ENCODE measurements at places on chromosomes 11 and 22. TPM values are rescaled to one million over a fixed set of nuclear protein-coding genes. Genes with fewer than 3 reads are reported as not detected.

GRCh38 chr11:17547932-17548331 is 873 bp downstream of the OTOG start:
- H3K4me3 ChIP-seq: no peak overlapping the region
- H3K27ac ChIP-seq: no peak overlapping the region
- no peaks in the 10 kb centered on the region for H3K27me3 ChIP-seq
- no peak for DNase-seq
- H3K4me1 ChIP-seq: peaks cover 6% of the 10 kb centered on the region

Gene PAAF1
- total RNA-seq: 12.2 TPM

Gene SLCO2B1
- 33.7 TPM for total RNA-seq

DNA sequence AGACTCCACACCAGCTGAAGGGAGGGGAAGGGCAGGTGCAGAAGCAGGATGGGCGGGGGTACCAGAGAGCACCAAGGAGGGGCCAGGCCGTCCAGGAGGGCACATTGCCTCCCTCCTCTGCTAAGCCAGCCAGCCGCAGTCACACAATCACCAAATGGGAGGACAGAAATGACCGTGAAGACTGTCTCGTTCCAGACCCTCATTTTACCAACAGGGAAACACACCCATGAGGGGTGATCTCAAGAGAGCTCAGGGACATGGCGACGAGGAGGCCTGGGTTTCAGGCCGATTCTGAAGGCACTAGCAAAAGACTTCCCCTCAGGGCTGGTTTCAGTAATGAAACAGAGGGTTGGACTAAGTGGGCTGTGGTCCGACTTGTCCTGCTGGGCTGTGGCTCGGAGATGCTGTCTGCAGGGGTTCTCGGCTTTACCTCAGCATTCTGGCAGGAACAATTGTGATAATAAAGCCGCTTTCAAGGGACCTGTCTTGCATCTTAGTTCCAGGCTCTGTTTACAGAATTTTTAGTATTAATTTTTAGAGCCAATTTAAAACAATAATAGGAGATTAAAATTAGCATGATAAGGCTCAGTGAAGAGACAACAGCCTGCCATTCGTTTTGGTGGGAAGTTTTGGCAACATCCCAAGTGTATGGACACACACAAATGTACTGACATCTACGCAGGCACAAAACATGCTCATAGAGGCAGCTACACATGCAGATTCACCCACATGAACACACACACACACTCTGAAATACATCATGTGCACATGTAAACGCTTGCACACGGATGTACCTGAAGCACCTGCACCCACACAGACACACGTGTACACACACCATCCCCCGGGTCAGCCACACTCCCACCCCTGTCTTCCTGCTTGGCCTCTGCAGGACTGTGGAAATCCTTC is 2.0 kb upstream of the B3GAT1 start:
- DNase-seq: no peak
- no peaks in the 10 kb centered on the region for H3K27me3 ChIP-seq
- H3K4me3 ChIP-seq: no peak overlapping the region
- no peaks in the 10 kb centered on the region for H3K36me3 ChIP-seq
- no peak overlapping the region for H3K27ac ChIP-seq
- peaks cover 13% of the 10 kb centered on the region for H3K4me1 ChIP-seq

Gene C11orf97
- not detected for total RNA-seq

- no peaks in the 10 kb centered on the region for H3K36me3 ChIP-seq
- no peak overlapping the region for H3K27ac ChIP-seq
- no peak overlapping the region for H3K4me3 ChIP-seq
- no peaks in the 10 kb centered on the region for H3K27me3 ChIP-seq
- no peaks in the 10 kb centered on the region for H3K4me1 ChIP-seq
- no peak for DNase-seq
Measured at GRCh38 chr11:126718276-126718675, 282.3 kb downstream of the KIRREL3 start.

- no peaks in the 10 kb centered on the region for H3K36me3 ChIP-seq
- peaks cover 33% of the 10 kb centered on the region for H3K4me1 ChIP-seq
- H3K4me3 ChIP-seq: no peak overlapping the region
- peak; percentile 13 for DNase-seq
- no peak overlapping the region for H3K27ac ChIP-seq
- no peaks in the 10 kb centered on the region for H3K27me3 ChIP-seq
Measured at GRCh38 chr11:7575841-7576725, 62.3 kb downstream of the PPFIBP2 start.

Gene NOX4
- total RNA-seq: not detected

- no peak overlapping the region for H3K27ac ChIP-seq
- no peak for DNase-seq
- no peaks in the 10 kb centered on the region for H3K27me3 ChIP-seq
- H3K4me3 ChIP-seq: no peak overlapping the region
Measured at GRCh38 chr11:22869325-22869724, 9.1 kb upstream of the CCDC179 start.

DNA sequence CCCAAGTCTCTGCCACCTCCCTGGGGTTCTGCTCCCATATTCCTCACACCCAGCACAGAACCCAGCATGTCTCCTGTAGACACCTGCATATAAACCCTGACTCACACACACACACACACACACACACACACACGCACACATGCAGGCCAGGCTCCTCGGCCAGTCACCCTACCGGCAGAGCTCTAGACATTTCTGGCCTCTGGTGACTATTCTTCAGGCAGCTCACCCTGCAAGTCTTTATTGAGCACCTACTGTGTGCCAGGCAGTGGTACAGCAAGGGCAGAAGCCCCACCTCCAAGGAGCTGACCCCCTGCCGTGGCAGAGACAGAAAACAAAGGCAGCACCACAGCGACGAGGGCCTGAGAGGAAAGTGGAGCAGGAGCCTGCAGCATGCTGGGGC is 50.3 kb downstream of the CDKN1C start:
- no peak overlapping the region for H3K4me3 ChIP-seq
- DNase-seq: no peak
- no peak overlapping the region for H3K27ac ChIP-seq
- no peaks in the 10 kb centered on the region for H3K36me3 ChIP-seq
- H3K4me1 ChIP-seq: peaks cover 7% of the 10 kb centered on the region
- H3K27me3 ChIP-seq: no peaks in the 10 kb centered on the region

Gene SLC6A5
- total RNA-seq: not detected

DNA sequence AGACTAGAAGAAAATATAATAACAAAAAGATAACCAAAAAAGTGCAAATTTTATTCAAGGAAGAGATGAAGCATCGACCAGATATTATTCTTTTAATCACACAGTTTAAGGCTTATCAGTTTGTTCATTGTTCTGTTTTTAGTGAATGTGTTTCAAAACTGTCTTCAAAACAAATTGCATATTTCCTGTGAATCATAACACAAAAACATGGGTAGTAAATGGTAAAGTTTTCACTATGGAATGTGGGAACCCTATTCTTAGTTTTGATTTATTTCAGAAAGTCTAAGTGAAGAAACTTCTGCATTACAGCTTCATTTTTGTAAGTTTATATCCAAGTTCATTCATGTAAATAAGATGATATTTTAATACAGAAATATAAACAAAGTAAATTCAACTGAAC is 207.6 kb upstream of the LUZP2 start:
- H3K4me1 ChIP-seq: no peaks in the 10 kb centered on the region
- H3K4me3 ChIP-seq: no peak overlapping the region
- no peak overlapping the region for H3K27ac ChIP-seq
- H3K27me3 ChIP-seq: no peaks in the 10 kb centered on the region
- H3K36me3 ChIP-seq: no peaks in the 10 kb centered on the region
- no peak for DNase-seq

DNA sequence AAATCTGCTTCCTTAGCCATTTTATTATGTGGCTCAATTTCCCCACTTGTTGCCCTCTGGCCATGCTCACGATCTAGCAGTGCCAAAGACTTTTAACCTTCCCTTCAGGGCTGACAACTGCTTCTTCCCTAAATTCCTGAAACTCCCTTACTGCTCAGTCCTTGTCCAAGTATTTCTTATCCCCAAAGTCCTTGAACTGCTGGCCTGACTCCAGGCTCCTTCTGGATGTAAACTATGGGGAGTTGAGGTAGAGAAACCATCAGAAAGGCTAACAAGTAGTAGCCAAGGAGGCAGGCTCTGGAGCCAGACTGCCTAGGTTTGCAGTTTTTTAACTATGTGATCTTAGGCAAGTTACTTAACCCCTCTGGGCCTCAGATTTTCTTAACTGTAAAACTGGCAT is 258.7 kb upstream of the CCDC90B start:
- H3K27ac ChIP-seq: no peak overlapping the region
- H3K4me3 ChIP-seq: no peak overlapping the region
- H3K4me1 ChIP-seq: no peaks in the 10 kb centered on the region
- H3K36me3 ChIP-seq: no peaks in the 10 kb centered on the region
- no peaks in the 10 kb centered on the region for H3K27me3 ChIP-seq

DNA sequence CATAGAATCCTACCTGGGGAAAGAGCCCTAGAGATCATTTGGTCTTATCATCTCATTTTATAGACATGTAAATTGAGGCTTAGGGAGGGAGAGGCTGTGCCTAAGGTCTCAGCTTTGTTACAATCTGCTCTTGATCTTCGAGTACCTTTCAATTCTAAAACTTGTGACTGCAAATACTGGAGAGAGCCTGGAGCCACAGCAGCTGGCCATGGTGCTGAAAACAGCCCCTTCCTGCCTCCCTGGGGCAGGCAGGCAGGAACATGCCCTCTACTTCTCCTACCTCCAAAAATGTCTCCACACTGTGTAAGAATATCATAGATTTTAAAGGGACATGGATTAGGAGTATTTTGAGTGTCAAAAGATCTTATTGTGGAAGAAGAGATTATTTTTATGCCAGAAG is 52.2 kb downstream of the C22orf42 start:
- no peaks in the 10 kb centered on the region for H3K4me1 ChIP-seq
- H3K27ac ChIP-seq: no peak overlapping the region
- no peak for DNase-seq
- H3K36me3 ChIP-seq: no peaks in the 10 kb centered on the region

DNA sequence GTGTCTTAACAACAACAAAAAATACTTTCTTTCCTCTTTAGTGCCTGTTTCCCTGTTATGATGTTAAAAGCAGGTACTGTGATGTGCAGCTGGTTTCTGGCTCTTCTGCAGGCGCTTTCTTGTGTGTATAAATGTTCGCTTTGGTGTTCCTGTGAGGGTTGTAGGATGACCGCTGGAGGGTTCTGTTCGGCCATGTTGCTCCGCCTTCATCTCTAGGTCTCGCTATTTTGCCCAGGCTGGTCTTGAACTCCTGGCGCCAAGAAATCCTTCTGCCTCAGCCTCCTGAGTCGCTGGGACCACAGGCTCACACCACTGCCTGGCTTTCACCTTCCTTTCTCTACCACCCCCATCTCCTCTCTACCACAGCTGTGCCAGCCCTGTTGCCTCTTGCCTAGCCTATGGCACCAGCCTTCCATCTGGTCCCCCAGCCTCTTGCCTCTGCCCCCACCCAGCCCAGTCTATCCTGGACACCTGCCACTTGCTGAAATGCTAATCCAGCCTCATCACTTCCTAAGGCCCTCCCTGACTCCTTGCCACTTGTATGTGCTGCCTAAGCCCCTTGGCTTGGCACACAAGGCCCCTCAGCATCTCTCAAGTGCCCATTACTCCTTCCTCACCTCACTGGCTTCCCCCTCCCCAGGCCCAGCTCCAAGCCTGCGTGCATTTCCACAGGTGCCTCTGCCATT is 5.5 kb downstream of the LRRC74B start:
- H3K27me3 ChIP-seq: no peaks in the 10 kb centered on the region
- no peaks in the 10 kb centered on the region for H3K4me1 ChIP-seq
- no peaks in the 10 kb centered on the region for H3K36me3 ChIP-seq
- no peak overlapping the region for H3K4me3 ChIP-seq
- no peak overlapping the region for H3K27ac ChIP-seq

- no peak overlapping the region for H3K4me3 ChIP-seq
- peaks cover 15% of the 10 kb centered on the region for H3K4me1 ChIP-seq
- DNase-seq: peak; percentile 12
- H3K27ac ChIP-seq: no peak overlapping the region
Measured at GRCh38 chr11:66848671-66849500, 5.6 kb downstream of the RCE1 start.

Gene OR51B4
- total RNA-seq: 0.52 TPM

- H3K4me1 ChIP-seq: peaks cover 22% of the 10 kb centered on the region
- no peaks in the 10 kb centered on the region for H3K27me3 ChIP-seq
- peak; percentile 40 for DNase-seq
- no peak overlapping the region for H3K27ac ChIP-seq
- no peaks in the 10 kb centered on the region for H3K36me3 ChIP-seq
- H3K4me3 ChIP-seq: no peak overlapping the region
Measured at GRCh38 chr11:15965562-15966250, 390.6 kb downstream of the SOX6 start.

DNA sequence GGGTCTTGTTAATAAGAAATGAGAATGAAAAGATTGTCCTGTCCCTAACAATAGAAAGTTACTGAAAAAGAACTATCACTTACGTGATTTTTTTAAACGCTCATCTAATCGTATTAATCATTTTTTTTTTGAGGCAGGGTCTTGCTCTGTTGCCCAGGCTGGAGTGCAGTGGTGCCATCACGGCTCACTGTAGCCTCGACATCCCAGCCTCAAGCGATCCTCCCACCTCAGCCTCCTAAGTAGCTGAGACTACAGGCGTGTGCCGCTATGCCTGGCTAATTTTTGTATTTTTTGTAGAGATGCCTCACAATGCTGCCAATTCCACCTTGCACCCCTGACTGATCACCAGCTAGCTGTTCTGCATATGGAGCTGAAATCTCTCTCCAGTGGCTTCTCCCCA is 15.7 kb downstream of the PDGFB start:
- H3K36me3 ChIP-seq: no peaks in the 10 kb centered on the region
- no peaks in the 10 kb centered on the region for H3K27me3 ChIP-seq
- H3K27ac ChIP-seq: no peak overlapping the region
- no peaks in the 10 kb centered on the region for H3K4me1 ChIP-seq
- no peak for DNase-seq

GRCh38 chr11:20289732-20290131 is 73.8 kb upstream of the HTATIP2 start:
- H3K4me1 ChIP-seq: no peaks in the 10 kb centered on the region
- no peak overlapping the region for H3K4me3 ChIP-seq
- no peaks in the 10 kb centered on the region for H3K27me3 ChIP-seq
- DNase-seq: no peak
- H3K27ac ChIP-seq: no peak overlapping the region

DNA sequence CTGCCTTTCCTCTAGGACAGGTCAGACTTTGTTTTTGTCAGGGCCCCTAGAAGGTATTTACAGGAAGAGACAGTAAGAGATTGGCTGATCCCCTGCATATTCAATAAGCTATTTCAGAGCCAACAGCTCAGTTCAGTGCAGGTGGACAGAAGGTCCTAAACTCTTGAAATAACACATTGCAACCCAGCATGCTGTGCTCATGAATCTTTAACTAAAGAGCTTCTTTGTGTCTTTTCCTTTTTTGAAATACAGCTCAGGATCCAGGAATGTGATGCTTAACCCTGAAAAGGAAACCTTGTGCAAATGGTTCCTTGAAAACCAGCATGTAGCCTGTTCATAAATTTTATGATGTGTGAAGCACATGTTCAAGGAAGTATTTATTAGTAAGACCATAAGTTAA is 43.9 kb downstream of the BBOX1 start:
- H3K4me3 ChIP-seq: no peak overlapping the region

GRCh38 chr11:62295504-62295903 is 3.4 kb downstream of the SCGB1D4 start:
- no peaks in the 10 kb centered on the region for H3K27me3 ChIP-seq
- no peak overlapping the region for H3K27ac ChIP-seq
- H3K4me1 ChIP-seq: no peaks in the 10 kb centered on the region
- no peaks in the 10 kb centered on the region for H3K36me3 ChIP-seq
- no peak overlapping the region for H3K4me3 ChIP-seq

- no peak overlapping the region for H3K4me3 ChIP-seq
- DNase-seq: no peak
- no peaks in the 10 kb centered on the region for H3K27me3 ChIP-seq
Measured at GRCh38 chr11:81342966-81343365, 1390.7 kb downstream of the FAM181B start.

Measured in body of pancreas (tissue), 4 donors.